ENCODE measurements at places on chromosomes 3 and 15. TPM values are rescaled to one million over a fixed set of nuclear protein-coding genes. Genes with fewer than 3 reads are reported as not detected.

CCR3 gene
- total RNA-seq: not detected

LRRC58 gene
- 47.7 TPM for total RNA-seq

KPNA1 gene
- total RNA-seq: 39.6 TPM

ZNF197 gene
- 19.1 TPM for total RNA-seq

C3orf85 gene
- total RNA-seq: not detected

TTC21A gene
- 4.3 TPM for total RNA-seq

CHRNA7 gene
- 1.4 TPM for total RNA-seq

CA12 gene
- total RNA-seq: 2.2 TPM

TMC3 gene
- 0.71 TPM for total RNA-seq

DNA sequence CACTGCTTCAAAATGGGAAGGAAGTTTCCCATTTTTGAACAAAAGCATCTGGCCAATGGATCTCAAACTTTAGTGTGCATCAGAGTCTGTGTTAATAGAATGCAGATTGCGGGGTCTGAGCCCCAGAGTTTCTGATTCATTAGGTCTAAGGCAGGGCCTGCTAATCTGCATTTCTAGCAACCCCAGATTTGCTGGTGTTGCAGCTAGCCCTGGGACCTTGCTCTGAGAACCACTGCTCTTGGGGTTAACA lies 30.7 kb upstream of the USP3 start:
- no peak overlapping the region for H3K4me3 ChIP-seq
- no peak for DNase-seq
- H3K27me3 ChIP-seq: no peaks in the 10 kb centered on the region
- no peaks in the 10 kb centered on the region for H3K4me1 ChIP-seq

- no peaks in the 10 kb centered on the region for H3K27me3 ChIP-seq
- H3K27ac ChIP-seq: no peak overlapping the region
- no peak for DNase-seq
- no peak overlapping the region for H3K4me3 ChIP-seq
- H3K4me1 ChIP-seq: no peaks in the 10 kb centered on the region
Measured at GRCh38 chr15:82923744-82924143, 28.8 kb downstream of the HOMER2 start.

DNA sequence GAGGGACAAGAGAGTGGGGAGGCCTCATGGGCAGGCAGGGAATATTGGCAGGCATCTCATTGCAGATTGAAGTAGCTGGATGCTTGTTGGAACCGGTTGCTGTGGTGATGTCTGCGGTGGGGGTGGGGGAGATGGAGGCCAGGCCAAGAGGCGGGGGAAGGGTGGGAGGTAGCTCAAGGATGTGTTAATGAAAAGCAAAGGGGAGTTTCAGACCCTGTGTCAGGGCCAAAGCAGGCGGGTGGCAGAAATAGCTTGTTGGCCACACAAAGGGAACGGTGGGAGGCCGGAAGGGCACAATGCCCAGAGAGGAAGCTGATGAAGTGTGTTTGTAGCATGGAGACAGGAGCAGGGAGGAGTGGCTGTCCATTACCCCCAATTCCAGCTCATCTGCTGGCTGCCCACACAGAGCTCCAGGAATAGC lies 28.0 kb downstream of the CCDC33 start:
- no peak for DNase-seq
- H3K4me3 ChIP-seq: no peak overlapping the region
- H3K27me3 ChIP-seq: no peaks in the 10 kb centered on the region
- no peaks in the 10 kb centered on the region for H3K36me3 ChIP-seq

GRCh38 chr15:41105348-41106334 lies 10.4 kb downstream of the INO80 start:
- no peaks in the 10 kb centered on the region for H3K27me3 ChIP-seq
- no peak for DNase-seq
- H3K4me3 ChIP-seq: no peak overlapping the region
- H3K27ac ChIP-seq: no peak overlapping the region
- H3K36me3 ChIP-seq: peaks cover 17% of the 10 kb centered on the region
- H3K4me1 ChIP-seq: peaks cover 8% of the 10 kb centered on the region

DNA sequence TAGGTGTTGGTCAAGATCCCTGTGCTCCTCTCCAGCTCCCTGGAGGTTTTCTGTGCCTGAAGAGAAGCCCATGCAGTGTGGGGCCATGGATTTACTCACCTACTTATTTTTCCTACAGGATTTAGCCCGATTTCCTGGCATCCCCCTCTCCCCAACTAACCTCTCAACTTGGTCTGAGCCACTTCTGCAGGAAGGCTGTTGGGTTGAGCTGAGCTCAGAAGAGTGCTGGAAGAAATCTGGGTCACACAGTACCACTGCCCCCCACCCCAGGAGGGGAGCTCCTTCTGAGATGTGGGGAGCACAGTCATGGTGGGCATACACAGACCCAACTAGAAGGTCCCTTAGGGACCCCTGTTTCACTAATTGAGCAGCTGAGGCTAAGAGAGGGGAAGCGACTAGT lies 34.4 kb upstream of the SLCO2A1 start:
- no peaks in the 10 kb centered on the region for H3K27me3 ChIP-seq
- no peak overlapping the region for H3K27ac ChIP-seq
- no peaks in the 10 kb centered on the region for H3K4me1 ChIP-seq
- H3K36me3 ChIP-seq: no peaks in the 10 kb centered on the region
- no peak for DNase-seq

- H3K36me3 ChIP-seq: no peaks in the 10 kb centered on the region
- no peak for DNase-seq
- H3K4me3 ChIP-seq: no peak overlapping the region
- peak overlapping the region; percentile 15 for H3K27ac ChIP-seq
Measured at GRCh38 chr3:194871143-194871863, 185.6 kb downstream of the FAM43A start.

- no peaks in the 10 kb centered on the region for H3K36me3 ChIP-seq
- peaks cover 17% of the 10 kb centered on the region for H3K4me1 ChIP-seq
- no peak for DNase-seq
Measured at GRCh38 chr3:176935194-176935888, 261.9 kb downstream of the TBL1XR1 start.

- no peak overlapping the region for H3K27ac ChIP-seq
- DNase-seq: no peak
- no peaks in the 10 kb centered on the region for H3K4me1 ChIP-seq
- no peaks in the 10 kb centered on the region for H3K27me3 ChIP-seq
- H3K4me3 ChIP-seq: no peak overlapping the region
Measured at GRCh38 chr3:139797724-139798343, 120.1 kb upstream of the NMNAT3 start.

DNA sequence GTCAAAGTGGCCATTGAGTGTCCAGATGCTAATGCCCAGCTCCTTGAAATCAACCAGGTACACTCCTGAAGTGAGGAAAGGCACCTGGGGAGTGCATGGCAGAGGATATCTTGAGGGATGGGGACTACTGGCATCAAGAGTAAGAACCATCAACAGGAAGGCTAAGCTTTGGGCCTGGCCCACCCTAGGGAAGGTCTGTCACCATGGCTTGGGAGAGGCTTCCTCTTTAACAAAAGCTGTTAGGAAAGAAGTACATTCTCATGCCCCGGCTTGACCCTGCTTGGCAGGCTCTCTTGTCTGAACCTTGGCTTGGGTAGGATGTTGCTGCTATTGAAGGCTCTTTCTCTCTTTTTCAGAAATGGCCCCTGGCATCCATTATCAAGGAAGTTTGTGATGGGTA lies 43.7 kb upstream of the TUBGCP5 start:
- H3K27me3 ChIP-seq: no peaks in the 10 kb centered on the region
- H3K36me3 ChIP-seq: no peaks in the 10 kb centered on the region
- no peaks in the 10 kb centered on the region for H3K4me1 ChIP-seq
- no peak overlapping the region for H3K4me3 ChIP-seq
- no peak for DNase-seq

DNA sequence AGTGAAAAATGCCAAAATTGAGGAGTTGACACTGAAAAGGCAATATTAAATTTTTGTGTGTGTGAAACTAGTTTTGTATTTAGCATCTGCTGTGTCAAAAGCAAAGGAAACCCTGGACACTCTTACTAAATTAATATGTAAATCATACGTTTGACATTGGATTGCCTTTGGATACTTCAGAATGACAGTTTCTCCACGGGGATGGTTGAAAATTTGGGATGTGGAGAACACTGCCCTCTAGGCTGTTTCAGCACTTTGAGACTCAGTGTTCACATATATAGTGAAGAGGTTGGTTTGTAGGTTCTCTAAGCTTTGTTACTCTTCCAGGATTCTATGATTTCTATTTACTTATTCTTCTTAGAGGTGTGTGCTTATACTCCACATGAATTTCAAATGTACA lies 3.0 kb downstream of the ROBO2 start:
- H3K4me1 ChIP-seq: peaks cover 21% of the 10 kb centered on the region
- no peak for DNase-seq
- no peaks in the 10 kb centered on the region for H3K36me3 ChIP-seq
- no peak overlapping the region for H3K4me3 ChIP-seq
- peaks cover 7% of the 10 kb centered on the region for H3K27me3 ChIP-seq

- no peak for DNase-seq
- H3K4me3 ChIP-seq: no peak overlapping the region
- no peaks in the 10 kb centered on the region for H3K36me3 ChIP-seq
- no peaks in the 10 kb centered on the region for H3K27me3 ChIP-seq
- no peaks in the 10 kb centered on the region for H3K4me1 ChIP-seq
Measured at GRCh38 chr3:155560594-155560993, 184.3 kb downstream of the PLCH1 start.

All from sigmoid colon (tissue), 7 donors.